GM03348 (cell line): ENCODE measurements at places on chromosomes 12 and 14.

DNA sequence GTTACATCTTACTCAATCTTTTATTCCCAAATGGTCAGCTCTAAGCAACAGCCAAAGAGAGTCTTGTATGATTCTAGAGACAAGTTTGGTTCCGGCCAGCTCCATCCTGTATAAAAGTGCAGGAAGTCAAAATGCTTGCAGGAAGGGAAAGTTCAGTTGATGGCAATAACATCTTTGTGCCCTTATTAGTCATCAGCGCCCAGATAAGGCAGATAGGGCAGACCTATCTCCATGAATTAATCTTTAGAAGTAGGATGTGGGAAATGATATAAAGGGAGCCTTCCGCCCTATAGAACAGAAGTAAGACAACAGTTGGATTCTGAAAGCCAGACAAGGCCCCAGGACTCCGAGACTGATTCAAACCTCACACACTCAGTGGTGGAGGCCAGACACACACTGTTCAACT, 6.4 kb downstream of the GNS start:
- no peak for DNase-seq

DNA sequence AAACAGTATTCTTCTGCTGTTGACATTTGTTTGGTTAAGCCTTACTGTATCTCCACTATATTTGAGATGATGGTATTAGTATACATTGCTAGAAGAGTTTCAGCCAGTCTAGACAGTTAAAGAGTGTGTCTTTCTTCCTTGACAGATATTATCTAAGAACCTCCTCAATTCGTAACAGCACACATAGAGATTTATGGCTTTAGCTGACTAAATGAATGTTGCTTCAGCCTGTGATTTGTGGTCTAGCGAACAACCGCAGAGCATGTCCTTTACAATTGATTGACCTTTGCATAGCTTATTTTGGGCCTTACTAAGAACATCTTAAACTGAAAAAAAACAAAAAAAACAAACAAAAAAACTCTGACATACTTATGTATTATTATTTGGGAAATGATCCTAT, 122.2 kb downstream of the DAAM1 start:
- DNase-seq = no peak

DNA sequence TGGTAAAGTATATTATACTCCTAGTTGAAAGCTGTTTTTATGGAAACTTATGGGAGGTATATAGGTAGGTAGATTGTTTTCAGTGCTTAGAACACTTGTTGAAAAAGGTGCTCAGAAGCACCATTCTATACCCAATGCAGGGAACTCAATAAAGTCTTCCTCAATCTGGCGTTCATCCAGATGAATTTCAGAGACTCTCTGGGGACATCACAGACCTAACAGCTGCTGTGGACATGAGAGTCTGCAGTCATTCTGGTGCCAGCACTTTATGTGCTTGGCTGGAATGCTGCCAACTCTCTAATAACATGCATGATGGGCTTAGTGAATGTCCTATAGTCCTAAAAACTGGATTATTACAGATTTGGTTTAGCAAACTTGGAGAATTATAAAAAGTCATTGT, 115.9 kb downstream of the NTN4 start:
- DNase-seq = no peak

GRCh38 chr12:122850695-122851350, 15.6 kb downstream of the HIP1R start:
- no peak for DNase-seq

GRCh38 chr12:108939594-108939993, 59.7 kb downstream of the DAO start:
- no peak for DNase-seq

DNA sequence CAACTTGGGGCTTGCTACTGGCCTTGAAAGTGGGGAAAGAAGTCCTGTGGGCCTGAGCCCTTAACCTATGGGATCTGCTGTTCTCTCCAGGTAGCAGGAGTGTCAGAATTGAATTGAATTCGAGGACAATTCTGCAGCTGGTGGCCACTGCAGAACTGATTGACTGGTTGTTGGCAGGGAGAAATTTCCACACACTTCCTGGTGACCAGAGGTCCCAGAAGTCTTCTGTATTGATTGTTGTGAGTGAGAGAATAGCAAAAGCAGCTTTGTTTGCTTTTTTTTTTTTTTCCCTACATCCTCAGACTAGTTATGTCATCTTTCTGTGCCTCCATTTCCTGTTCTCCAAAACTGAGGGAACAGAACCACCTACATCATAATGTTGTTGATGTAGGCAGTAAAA, 64.1 kb downstream of the PRICKLE1 start:
- DNase-seq = no peak

DNA sequence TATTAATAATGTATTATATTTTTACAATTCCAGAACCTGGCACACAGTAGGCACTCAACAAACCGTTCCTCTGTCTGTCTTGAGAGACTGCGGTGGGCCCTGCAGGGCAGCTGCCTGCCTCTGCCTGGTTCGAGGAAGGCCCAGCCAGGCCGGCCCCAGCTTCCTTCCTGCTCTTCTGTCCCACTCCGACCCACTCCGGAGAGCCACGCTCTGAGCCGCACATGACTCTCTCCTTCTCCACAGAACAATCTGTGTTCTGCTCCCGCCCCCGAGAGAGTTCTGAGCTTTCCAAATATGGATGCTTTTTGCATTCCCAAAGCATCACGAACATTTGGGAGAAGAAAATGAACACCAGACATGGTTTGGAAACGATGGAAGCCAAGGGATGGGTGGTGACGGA, 57.3 kb downstream of the TTC7B start:
- DNase-seq = peak; percentile 63

GRCh38 chr14:49586673-49587460, 687 bp upstream of the RPS29 start:
- DNase-seq = peak; percentile 65

GRCh38 chr14:77031759-77032490, 3.4 kb upstream of the IRF2BPL start:
- peak; percentile 67 for DNase-seq

GRCh38 chr12:102300824-102301461, 103.3 kb upstream of the PMCH start:
- peak; percentile 15 for DNase-seq
